Fibroblast of lung (primary cell): ENCODE measurements at places on chromosomes 7 and 10.

- DNase-seq: no peak
These were observed 16.2 kb upstream of the BRAF start for GRCh38 chr7:140940898-140941297.

DNA sequence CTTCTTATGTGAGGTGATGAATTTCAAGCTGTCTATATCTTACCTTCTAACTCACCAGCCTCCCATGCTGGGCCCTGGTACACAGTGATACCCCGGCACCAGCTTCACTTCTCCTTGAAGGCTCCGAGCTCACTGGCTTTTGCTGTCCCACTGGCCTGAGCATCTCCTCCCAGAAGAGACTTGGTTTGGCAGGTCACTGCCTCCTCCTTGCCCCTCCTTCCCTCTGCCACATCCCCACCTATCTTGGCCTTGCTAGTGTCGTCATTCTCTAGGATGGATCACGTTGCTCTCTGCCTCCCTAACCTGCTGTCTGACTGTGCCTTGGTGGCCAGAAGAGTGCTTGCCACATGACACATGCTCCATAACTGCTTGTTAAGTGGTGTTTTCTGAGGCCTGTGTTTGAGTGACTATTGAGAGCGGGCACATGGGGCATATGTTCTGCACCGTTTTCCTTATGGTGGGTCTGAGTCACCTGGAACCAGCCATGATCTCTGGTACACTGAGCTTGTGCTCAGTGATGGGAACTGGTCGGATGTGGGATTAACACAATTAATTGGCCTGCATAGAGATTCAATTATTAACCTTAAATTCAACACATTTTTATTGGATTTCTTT is 86.5 kb downstream of the TMEM178B start:
- no peak for DNase-seq

- peak; percentile 90 for DNase-seq
These were observed 16.2 kb downstream of the HSPB1 start for GRCh38 chr7:76318488-76319353.

- no peak for DNase-seq
These were observed 9.5 kb downstream of the PNLIPRP3 start for GRCh38 chr10:116437076-116437692.

DNA sequence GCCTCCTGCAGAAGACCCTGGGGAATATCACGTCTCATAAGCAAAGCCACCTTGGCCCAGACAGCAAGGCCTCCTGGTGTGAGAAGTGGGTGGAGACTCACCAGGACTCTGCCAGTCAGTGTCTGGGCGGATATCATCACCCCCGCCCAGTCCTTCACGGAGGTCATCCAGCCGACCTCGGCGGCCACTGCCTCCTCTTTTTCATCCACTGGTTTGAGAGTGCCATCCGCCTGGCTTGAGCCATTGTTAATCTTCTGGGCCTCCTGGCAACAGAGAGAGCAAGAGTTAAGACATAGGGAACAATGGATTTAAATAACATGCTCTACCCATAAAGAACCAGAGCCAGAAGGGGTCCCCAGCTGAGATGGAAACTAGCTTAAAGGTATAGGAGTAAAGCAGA is 233.8 kb downstream of the KCNMA1 start:
- no peak for DNase-seq

- DNase-seq: peak; percentile 43
These were observed 214.2 kb upstream of the KAT6B start for GRCh38 chr10:74612195-74612594.

- no peak for DNase-seq
These were observed 82.1 kb downstream of the TRIM24 start for GRCh38 chr7:138542183-138542582.

GRCh38 chr10:4391683-4392082 is 434.3 kb upstream of the AKR1E2 start:
- DNase-seq: no peak

- DNase-seq: peak; percentile 86
These were observed 4.6 kb downstream of the DENND11 start for GRCh38 chr7:141697211-141697871.

- no peak for DNase-seq
These were observed 287.1 kb downstream of the SFMBT2 start for GRCh38 chr10:7123774-7124173.

DNA sequence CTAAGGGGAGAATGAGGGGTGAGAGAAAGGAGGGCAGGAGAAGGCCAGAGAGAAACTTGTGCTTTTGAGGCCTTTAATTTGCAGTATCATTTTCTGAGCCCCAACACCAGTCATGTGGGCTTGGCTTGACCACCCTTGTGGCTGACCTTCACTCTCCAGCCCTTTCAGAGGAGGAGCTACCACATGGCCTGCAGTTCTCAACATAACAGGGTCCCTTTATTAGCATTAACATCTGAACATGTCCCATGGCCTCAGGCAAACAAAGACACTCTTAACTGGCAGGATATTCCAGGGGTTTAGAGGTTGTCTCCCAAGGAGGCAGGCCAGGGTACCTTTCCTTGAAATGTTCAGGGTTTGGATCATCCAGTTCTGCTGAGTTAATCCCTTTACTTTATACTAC is 6.7 kb downstream of the ZNF713 start:
- no peak for DNase-seq

- peak; percentile 100 for DNase-seq
These were observed 179.2 kb upstream of the BET1 start for GRCh38 chr7:94183289-94183749.

- no peak for DNase-seq
These were observed 19.0 kb downstream of the GARS1 start for GRCh38 chr7:30613366-30614325.

DNA sequence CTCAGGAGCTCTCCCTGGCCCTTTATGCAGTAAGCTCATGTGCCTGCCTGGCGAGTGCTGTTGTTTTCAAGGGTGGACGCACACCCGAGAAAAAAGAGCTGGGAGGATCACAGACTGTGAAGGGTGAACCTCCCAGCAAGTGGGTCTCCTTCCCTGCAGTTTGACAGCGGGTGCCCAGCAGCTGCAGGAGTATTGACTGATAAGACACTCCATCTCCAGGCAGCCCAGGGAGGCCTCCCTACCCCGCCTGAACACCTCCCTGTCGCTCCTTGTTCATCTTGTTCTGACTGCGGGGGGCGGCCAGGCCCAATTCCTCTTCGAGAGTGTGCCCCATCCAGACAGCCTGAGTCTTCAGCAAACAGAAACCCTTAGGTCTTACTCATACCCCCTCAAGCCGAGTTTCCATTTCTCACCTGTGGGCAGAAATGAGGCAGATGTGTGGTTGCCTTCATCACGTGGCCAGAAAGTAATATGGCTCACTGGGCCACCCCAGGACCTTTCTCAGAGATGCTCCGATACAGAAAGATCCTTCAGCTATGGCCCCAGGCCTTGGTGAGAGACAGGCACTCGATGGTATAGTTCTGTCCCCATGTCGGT is 17.2 kb downstream of the MDH2 start:
- DNase-seq: no peak

DNA sequence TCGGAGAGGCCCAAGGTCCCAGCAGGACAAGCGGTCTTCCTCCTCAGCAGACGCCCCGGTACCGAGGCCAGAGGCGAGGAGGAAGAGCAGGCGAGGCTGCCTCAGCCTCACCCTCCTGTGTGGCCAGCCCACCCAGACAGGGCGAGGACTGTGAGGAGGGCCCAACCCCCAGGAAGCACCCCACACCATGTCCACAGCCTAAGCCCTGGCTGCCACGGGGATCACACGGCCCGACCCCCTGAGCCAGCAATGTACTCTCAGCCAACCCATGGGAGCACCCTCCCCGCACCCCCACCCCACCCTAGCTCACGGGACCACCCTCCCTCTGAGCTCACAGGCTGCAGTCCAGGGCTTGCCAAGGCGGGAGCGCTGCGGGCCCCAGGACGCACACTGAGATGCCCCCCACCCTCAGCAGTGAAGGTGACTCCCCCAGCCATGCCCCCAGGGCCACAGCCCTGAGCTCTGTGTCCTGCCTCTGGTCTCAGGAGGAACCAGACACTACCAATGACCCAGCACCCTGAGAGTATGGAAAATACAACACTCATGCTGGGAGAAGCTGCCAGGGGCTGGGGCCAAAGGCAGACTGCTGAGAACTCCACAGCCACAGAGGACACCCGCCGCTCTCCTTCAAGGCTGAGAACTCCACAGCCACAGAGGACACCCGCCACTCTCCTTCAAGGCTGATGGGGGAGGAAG is 93.6 kb downstream of the MAD1L1 start:
- no peak for DNase-seq

- no peak for DNase-seq
These were observed 154.4 kb downstream of the PRKAG2 start for GRCh38 chr7:151722533-151722932.

- no peak for DNase-seq
These were observed 805.9 kb upstream of the AUTS2 start for GRCh38 chr7:68792351-68792750.

DNA sequence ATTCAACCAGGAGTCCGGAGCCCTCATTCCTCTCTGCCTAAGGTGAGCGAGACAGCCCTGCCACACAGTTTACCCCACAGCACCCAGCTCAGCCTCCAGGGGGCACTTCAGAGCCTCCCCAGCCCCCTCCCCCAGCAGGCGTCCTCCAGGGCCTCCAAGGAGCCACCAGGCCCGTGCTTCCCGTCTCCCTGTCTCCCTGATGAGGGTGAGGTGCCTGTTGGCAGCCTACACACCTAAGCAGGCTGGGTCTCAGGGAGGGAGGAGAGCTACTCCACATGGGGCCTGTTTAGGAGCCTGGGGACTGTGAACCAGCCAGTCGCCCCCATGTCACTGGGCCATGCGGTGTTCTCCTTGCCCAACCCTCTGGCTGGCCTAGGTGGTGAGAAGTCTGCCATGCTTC is 28.9 kb upstream of the TRIM8 start:
- DNase-seq: no peak

GRCh38 chr7:115043605-115044004 is 121.7 kb downstream of the MDFIC start:
- peak; percentile 33 for DNase-seq

DNA sequence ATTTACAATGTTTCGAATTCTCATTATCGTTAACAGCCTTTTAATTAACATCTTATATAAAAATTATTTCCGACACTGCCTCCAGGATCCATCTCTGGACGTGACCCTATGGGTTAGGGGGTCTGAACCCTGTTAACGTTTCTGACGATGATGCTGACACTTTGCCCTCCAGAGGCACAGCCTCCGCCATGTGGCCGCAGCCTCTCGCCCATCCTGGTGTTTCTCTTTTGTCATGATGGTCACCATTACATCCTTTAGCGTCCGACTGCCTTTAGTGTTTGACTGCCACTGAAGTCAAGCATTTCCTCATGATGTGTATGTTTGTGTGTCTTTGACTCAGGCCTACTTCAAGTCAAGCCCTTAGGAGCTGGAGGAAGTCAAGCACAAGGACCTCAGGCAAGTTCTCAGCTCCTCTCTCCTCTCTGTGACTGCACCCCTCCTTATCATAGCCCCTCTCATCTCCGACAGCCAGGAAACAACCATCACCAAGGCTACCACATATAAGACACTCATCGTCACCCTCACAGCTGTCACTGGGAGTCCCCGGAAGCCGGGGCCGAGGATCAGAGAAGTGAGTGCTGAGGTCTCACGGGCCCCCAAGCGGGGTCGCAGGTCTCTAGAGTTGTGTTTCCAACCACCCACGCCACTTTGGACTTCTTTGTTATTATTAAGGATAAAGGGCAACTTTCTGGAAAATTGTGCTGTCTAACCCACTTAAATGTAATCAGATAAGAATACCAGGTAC is 96.1 kb upstream of the PPP2R2D start:
- no peak for DNase-seq

DNA sequence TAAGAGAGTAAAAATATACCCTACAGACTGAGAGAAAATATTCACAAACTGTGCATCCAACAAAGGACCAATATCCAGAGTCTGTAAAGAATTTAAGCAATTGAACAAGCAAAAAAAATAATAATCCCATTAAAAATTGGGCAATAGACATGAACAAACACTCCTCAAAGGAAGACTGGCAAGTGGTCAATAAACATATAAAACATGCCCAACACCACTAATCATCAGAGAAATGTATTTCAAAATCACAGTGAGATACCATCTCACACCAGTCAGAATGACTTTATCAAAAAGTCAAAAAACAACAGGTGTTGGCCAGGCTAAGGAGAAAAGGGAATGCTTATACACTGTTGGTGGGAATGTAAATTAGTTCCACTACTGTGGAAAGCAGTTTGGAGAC is 21.9 kb upstream of the ZNF804B start:
- DNase-seq: no peak

- DNase-seq: peak; percentile 64
These were observed 306.3 kb downstream of the C7orf25 start for GRCh38 chr7:42605406-42606192.

DNA sequence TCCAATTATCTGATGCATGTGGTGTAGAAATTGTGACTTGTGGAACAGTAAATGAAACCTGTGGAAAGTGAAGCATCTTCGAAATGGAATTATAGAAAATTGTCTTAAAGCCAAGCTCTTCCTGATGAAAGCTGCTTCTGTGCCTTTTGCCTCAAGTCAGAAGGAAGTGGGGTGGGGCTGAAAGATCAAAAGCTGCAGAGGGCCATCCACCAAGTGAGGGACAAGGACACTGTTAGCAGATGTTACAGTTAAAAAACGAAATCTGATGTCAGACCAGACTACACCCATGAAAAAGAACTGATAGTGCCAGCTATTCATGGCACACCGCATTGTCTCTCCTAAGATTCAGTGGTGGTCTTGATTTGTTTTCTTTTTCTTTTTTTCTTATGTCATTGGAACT is 23.8 kb upstream of the WASL start:
- DNase-seq: no peak
